ENCODE measurements at places on chromosomes 16 and 17.

- DNase-seq: no peak
Measured at GRCh38 chr16:56513091-56513490, 6.7 kb downstream of the BBS2 start.

- no peak for DNase-seq
Measured at GRCh38 chr16:29904947-29905346, 4.7 kb downstream of the ASPHD1 start.

GRCh38 chr17:15779119-15779518, 47.0 kb downstream of the TBC1D26 start:
- DNase-seq: no peak

DNA sequence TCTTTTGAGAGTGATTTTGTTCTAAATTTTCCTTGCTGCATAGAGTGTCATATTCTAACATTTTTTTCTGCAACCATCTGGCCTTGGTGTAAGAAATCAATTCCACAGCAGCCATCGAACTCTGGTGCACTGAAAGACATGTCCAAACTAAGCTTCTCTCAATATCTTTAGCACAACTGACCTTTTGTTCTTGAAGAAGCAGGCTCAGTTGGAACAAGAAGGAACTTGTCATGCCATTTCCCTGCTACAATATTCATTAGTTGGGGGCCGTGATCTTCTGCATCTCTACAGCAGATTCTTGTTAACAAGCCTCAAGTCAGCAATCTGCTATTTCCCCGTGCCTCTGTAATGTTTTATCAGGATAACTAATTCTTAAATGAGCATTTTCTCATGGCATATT, 1305.6 kb downstream of the CDH11 start:
- no peak for DNase-seq

DNA sequence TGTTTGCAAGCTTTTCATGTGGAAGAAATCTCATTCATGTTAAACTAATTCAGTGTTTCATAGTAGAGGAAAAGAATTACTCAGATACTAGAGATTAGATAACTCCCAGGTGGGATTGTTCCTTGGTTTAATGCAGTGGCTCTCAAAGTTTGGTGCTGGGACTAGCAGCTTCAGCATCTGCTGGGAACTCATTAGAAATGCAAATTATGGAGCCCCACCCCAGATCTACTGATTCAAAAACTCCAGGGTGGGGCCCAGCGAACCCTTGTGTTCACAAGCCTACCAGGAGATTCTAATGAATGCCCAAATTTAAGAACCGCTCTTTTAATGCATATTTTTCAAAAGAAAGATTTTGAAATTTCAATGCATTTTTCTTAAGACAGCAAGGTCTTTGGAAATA, 253.4 kb upstream of the CNTNAP4 start:
- DNase-seq: no peak

Data from heart left ventricle (tissue), 16 donors.